Left cardiac atrium (tissue), 4 donors: ENCODE measurements at places on chromosomes 2 and 18. TPM values are rescaled to one million over a fixed set of nuclear protein-coding genes. Genes with fewer than 3 reads are reported as not detected.
A peak's percentile ranks its signal among the peaks of the same experiment; 100 is the strongest.

The FEV gene
- total RNA-seq: not detected

The MYCN gene
- 0.73 TPM for total RNA-seq

The KYNU gene
- total RNA-seq: 3.8 TPM

DNA sequence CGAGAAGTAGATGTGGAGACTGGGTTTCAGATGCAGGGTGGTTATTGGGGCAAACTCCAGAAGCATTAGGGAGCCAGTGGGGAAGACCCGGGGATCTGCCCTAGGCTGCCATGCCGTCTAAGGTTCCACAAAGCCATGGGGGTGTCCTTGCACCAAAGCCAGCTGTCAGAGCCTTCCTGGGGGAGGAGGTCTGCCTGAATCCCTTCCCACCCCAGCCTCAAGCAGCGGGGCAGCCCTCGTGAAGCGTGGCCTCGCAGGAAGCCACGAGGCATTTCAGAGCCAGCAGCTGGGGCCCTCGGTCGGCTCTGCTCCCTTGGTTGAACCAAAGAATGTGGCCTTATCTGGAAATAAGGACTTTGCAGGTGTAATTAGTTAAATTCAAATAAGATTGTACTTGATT lies 51.2 kb upstream of the UBE2F start:
- DNase-seq: no peak

GRCh38 chr2:6915399-6915798 lies 1.8 kb upstream of the RNF144A start:
- no peak for DNase-seq

- DNase-seq: peak; percentile 71
Measured at GRCh38 chr2:172556284-172557033, 569 bp downstream of the PDK1 start.

DNA sequence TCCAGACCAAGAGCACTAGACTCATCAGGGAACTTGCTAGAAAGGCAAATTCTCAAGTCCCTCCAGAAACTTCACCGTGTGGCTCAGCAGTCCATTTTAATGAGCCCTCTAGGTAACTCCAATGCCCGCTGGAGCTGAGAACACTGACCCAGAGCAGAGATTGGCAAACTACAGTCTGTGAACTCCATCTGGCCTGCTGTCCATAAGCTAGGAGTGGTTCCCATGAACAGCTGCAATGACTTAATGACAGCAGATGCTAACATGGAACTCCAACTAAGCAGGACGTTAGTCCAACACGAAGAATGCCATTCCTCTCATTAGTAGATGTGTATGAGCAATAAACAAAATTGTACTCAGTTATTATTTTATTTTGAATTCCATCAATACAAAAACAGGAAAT lies 371.9 kb downstream of the STK39 start:
- no peak for DNase-seq

GRCh38 chr2:236574424-236575145 lies 5.0 kb downstream of the ACKR3 start:
- DNase-seq: no peak

DNA sequence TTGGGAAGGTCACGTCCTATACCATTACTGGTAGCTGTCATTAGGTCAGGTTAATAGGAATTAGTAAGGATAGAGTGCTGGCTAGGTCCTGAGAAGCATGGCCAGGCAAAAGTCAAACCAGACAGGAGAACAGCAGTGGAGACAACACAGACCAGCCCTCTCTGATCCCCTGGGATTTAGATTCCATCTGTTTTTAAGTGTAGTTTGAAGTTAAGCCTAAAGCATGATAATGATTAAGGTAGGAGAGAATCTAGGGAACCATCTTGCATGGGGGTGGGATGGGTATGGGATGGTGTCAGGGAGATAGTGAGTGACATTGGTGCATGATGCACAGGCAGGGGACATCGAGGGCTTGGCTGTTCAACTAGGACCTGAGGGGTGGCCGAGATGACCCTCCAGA lies 96.6 kb downstream of the MYCN start:
- no peak for DNase-seq

DNA sequence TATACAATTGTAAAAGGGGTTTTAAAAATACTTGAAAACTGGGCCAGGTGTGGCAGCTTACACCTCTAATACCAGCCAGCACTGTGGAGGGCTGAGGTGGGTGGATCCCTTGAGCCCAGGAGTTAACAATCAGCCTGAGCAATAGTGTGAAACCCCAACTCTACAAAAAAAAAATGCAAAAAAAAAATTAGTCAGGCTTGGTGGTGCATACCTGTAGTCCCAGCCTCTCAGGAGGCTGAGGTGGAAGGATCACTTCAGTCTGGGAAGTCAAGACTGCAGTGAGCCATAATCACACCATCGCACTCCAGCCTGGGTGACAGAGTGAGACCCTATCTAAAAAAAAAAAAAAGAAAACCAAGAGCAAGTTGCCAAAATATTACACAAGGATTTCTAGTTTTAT lies 182.7 kb downstream of the UBE2E3 start:
- no peak for DNase-seq

GRCh38 chr2:173054466-173054865 lies 21.2 kb upstream of the MAP3K20 start:
- DNase-seq: no peak
